ENCODE measurements at places on chromosomes 7 and 10.

- no peak for DNase-seq
These were observed 2.5 kb upstream of the KPNA7 start for GRCh38 chr7:99210265-99210970.

DNA sequence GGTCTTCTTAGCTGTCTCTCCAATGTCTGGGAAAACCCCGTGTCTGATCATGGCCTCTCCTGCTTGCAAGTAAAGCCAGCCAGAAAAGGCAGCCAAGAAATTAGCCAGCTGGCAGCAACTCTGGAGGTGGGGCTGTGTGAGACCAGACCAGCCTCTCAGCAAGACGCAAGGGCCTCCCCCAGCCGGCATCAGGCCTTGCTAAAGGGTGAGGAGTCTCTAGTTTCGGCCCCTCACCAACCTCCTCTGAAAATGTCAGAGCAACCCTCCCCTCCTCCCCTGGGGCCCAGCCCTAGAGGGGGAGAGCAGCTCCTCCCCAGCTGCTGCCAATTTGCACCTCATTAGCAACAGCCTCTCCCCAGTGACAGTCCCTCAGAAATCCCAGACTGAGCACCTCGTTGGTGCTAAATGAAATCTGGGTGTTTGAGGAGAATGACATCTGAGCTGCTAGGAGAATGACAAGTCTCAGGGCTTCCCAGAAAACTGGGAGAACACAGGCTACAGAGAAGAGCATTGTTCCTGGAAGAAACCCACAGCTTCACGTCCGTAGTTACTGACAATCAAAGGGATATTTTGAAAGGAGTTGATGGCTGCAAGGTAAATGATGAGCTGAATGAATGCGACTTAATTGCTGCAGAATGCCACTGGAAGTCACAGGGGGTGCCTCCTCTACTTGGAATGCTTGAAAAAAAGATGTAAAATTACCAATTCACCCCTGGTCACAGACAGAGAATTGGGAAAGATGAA is 25.9 kb downstream of the DGKI start:
- DNase-seq: peak; percentile 34

- DNase-seq: no peak
These were observed 98.2 kb downstream of the PRTFDC1 start for GRCh38 chr10:24854256-24854655.

- no peak for DNase-seq
These were observed 1023.5 kb upstream of the C7orf33 start for GRCh38 chr7:147567043-147567442.

DNA sequence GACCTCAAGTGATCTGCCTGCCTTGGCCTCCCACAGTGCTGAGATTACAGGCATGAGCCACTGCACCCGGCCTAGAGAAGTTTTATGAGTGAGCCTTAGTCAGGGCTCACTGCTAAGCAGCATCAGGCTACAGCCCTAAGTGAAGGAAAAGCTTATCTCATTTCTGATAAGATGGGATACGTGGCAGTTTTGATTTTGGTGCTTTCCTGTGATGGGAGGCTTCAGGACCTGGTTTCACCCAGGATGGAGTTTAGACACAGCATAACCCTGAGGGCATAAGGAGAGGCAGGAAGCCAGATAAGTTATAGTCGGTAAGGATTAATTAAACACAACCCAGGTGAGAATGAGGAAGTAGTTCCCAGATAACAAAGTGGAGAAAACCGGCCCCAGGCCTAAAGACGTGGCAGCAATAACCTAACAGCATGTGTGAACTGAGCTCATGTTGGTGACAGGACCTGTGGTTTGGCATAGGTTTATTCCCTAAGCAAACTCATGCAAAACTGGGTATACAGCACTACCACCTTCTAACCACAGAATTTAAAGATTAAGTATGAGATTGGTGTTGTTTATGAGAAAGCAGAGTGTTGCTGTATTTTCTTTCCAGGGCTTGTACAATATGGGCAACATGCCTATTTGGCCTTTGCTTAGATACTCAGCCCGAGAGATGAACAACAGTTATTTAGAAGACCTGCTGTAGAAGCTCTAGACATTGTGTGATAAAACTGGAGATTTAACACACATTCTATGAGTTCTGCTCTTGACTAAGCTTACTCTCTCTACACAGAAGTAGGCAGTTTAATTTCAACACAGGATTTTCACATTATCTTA is 119.4 kb downstream of the COL28A1 start:
- DNase-seq: no peak

DNA sequence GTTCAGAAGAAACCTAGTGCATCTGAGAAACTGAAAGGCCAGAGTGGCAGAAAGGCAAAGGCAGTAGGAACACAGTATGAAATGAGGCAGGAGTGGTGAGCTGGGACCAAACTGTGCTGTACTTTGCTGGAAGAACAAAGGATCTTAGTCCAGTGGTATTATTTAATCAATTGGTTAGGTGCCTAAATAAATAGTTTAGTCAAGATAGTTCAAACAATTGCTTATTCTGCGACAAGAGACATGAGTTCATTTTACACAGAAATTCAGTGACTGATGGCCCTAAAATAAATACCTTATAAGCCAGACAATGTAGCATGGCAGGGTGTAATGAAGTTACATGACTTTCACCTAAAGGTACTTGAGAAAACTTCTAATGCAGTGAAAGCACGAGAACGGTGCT is 181.8 kb upstream of the LRRN3 start:
- no peak for DNase-seq

DNA sequence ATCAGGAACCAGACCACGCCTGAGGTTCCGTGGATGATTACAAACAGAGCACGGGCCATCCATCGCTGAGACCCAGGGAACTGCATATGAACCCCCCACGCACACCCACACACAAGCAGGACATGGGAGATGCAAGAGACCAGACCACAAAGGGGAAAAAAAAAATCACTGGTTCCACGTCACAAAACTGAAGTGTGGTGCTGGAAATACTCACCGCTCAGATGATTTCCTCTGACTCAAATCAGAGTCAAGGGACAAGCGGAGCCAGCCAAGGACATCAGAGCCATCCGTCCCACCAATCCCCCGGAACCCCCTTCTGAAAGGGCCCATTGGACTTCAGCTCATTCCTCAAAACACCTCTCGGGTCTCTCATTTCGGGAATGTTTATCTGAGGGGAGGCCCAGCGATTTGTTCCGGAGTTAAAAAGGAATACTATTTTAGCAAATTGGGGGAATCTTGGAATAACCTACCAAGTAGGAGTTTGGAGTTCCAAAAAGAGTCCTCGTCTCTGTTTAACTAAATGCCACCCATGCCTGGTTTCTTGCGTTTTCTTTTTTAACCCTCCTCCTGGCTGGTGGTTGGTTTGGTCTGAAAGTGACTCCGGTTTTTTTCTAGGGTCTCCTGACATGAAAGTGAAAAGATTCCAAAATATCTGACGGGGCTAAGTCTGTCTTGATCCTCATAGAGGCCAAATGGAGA is 15.0 kb downstream of the SNX8 start:
- DNase-seq: no peak

GRCh38 chr7:159040912-159041711 is 103.6 kb downstream of the VIPR2 start:
- no peak for DNase-seq

GRCh38 chr7:442457-442856 is 77.2 kb downstream of the PDGFA start:
- DNase-seq: no peak

DNA sequence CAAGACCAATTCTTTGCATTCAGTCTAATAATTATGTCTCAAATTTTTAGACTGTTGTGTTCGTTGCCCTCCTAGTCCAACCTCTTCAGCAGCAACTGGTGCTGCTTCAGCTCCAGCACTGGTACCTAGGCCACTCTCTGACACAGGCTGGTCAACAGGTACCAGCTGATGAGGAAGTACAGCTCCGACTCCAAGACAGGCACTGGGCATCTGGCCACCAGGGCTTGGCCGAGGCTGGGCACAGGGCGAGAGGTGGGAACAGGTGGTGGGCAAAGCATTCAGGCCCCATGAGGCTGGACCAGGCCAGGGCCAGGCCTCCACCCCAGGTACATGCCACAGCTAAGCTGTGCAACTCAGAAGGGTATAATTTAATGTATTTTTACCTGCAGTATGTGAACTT is 151.5 kb upstream of the AGR3 start:
- DNase-seq: no peak

GRCh38 chr10:48636901-48637300 is 32.0 kb upstream of the ARHGAP22 start:
- no peak for DNase-seq

DNA sequence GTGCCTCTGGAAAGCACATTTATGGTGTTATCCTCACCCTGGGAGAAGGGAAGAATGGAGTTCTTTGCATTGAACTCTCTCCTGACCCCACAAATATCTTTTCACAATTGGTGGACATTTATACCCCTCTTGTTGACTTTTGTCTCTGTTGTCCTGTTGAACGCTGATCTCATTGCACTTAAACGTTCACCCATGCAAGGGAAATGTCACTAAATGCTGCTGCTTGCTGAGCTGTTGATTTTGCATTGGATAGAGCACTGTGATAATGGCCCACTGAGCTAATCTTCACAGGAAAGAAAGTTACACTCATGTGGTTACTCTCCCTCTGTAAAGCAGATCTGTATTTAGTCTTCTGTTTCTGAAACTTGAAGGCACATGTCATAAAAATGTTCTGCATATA is 133.4 kb downstream of the FZD1 start:
- no peak for DNase-seq

- DNase-seq: no peak
These were observed 65.0 kb downstream of the PRKCQ start for GRCh38 chr10:6514844-6515780.

DNA sequence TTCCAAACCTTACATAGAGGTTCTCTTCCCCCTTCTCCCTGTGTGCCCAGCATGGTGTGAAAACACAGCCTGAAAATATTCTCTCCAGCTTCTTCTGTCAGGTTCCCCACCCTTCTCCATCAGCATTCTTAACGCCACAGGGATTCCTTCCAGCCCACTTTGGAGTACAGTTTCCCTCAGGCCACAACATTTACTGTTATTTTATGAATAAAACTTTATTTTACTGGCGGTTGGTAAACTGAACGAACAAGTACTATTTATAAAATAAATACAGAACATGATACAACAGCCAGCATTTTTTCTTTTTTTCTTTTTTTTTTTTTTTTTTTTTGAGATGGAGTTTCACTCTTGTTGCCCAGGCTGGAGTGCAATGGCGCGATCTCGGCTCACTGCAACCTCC is 31.6 kb upstream of the GPNMB start:
- DNase-seq: no peak

- no peak for DNase-seq
These were observed 269.5 kb downstream of the TSPAN12 start for GRCh38 chr7:120588416-120588815.

- DNase-seq: no peak
These were observed 11.4 kb downstream of the CYP3A4 start for GRCh38 chr7:99772565-99772964.

- DNase-seq: no peak
These were observed 55.2 kb upstream of the TNRC18 start for GRCh38 chr7:5478568-5479430.

- no peak for DNase-seq
These were observed 150.7 kb upstream of the RSU1 start for GRCh38 chr10:16967866-16968415.

DNA sequence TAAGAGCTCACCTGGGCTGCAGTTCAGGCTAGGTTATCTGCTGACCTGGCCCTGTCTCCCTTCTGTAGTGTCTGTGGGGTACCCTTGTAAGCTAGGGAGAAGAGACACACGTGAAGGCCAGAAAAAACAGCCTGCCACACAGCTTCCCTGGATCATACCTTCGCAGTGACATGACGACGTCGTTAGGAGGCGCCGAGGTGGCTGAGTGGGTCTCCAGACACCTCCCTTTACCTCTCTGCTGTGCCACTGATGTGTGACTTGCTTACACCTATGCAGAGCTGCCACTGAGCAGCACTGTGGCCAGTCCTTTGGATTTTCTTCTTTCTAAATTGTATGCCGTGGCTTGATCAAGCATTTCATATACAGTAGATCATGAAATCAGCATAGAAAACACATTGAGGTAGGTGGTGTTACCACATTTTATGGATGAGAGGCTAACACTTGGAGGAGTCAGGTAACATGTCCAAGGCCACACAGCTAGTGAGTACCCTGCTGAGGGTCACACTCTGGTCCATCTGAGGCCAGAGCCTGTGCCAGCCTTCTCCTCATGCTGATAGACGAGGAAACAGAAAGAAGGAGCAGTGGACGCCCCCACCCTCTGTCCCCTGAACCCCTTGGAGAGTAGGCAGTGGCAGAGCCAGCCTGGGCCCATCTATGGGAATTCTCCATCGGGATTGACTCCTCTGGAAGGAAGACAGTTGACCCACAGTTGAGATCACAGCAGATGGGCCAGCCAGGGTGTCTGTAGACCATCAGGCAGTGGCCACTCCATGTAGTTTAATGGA is 23.1 kb downstream of the HTRA1 start:
- no peak for DNase-seq
